ENCODE measurements at places on chromosomes 2 and 18.

- DNase-seq = no peak
These were observed 371.1 kb upstream of the NRP2 start for GRCh38 chr2:205311201-205311600.

- no peak for DNase-seq
These were observed 142.4 kb downstream of the NEDD4L start for GRCh38 chr18:58186258-58186948.

DNA sequence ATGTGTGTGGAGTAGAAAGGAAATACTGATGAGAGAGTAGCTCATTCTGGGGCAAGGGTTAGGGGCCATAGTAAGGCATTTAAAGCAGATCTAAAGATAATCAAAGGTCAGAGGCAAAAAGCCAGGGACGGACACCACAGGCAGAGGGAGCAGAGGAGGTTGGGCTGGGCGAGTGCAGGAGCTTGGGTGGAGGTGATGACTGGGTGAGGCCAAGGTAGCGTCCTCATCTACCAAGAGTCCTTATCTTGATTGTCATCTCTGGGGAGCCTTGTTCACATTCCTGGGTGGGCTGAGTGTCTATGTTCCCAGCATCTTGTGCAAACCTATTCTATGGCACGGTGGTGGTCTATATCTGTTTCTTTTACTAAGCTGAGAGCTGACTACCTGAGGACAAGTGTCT, 26.1 kb upstream of the SAG start:
- DNase-seq = no peak

GRCh38 chr2:102197389-102198137, 10.7 kb downstream of the IL1RL2 start:
- no peak for DNase-seq

GRCh38 chr2:88032070-88032702, 15.8 kb upstream of the RNU2-63P start:
- DNase-seq = no peak

Measured in hematopoietic multipotent progenitor cell treated with erythropoietin and hydrocortisone succinate and interleukin-3 and kit ligand, for 8 days (in vitro differentiated cells).